ENCODE measurements at places on chromosomes 5 and 9. TPM values are rescaled to one million over a fixed set of nuclear protein-coding genes. Genes with fewer than 3 reads are reported as not detected.

ACOT12 gene
- total RNA-seq: not detected

PCDHGB6 gene
- 1.1 TPM for total RNA-seq

TSLP gene
- 0.85 TPM for total RNA-seq

TMEM174 gene
- total RNA-seq: not detected

GPR151 gene
- total RNA-seq: not detected

TAF11L10 gene
- not detected for total RNA-seq

ADAMTS16 gene
- not detected for total RNA-seq

NUTM2G gene
- total RNA-seq: not detected

DCP2 gene
- total RNA-seq: 16.3 TPM

CD14 gene
- 0.35 TPM for total RNA-seq

FREM1 gene
- total RNA-seq: 0.05 TPM

SLC45A2 gene
- total RNA-seq: not detected

CRB2 gene
- not detected for total RNA-seq

PCDHAC1 gene
- 0.07 TPM for total RNA-seq

SV2C gene
- 0.14 TPM for total RNA-seq

QRFP gene
- total RNA-seq: not detected

AGXT2 gene
- total RNA-seq: not detected

OLFM1 gene
- total RNA-seq: not detected

HTR4 gene
- not detected for total RNA-seq

CCDC69 gene
- 2.8 TPM for total RNA-seq

PCDHGA4 gene
- total RNA-seq: 0.23 TPM

ZNF883 gene
- total RNA-seq: 5.9 TPM

PRDM9 gene
- not detected for total RNA-seq

CDC20B gene
- total RNA-seq: not detected

IFNB1 gene
- not detected for total RNA-seq

PFN3 gene
- total RNA-seq: not detected

MRRF gene
- total RNA-seq: 48.5 TPM

PHPT1 gene
- 144 TPM for total RNA-seq

MFAP3 gene
- total RNA-seq: 24.5 TPM

ADAMTSL2 gene
- total RNA-seq: not detected

SOX30 gene
- not detected for total RNA-seq

IFNA21 gene
- total RNA-seq: not detected

ADAMTS13 gene
- total RNA-seq: 0.56 TPM

TAS2R1 gene
- not detected for total RNA-seq

LRRC8A gene
- 249 TPM for total RNA-seq

NANS gene
- 91.6 TPM for total RNA-seq

SLC6A18 gene
- total RNA-seq: not detected

CCDC180 gene
- total RNA-seq: 0.49 TPM

FCN1 gene
- total RNA-seq: not detected

TRIM7 gene
- total RNA-seq: 84.9 TPM

NACC2 gene
- total RNA-seq: 12.0 TPM

C9orf153 gene
- total RNA-seq: not detected

GFPT2 gene
- total RNA-seq: 3.9 TPM

SHOC1 gene
- total RNA-seq: 0.19 TPM

STPG3 gene
- total RNA-seq: not detected

ANKRD34B gene
- not detected for total RNA-seq

FOXD1 gene
- 3.0 TPM for total RNA-seq

CNTNAP3 gene
- 8.3 TPM for total RNA-seq

SURF6 gene
- 22.1 TPM for total RNA-seq

POLE3 gene
- 67.4 TPM for total RNA-seq
